Muscle of arm (tissue), 14 donors: ENCODE measurements at places on chromosomes 7 and 10. TPM values are rescaled to one million over a fixed set of nuclear protein-coding genes. Genes with fewer than 3 reads are reported as not detected.

Gene ZNF488
- 2.0 TPM for polyA plus RNA-seq

Gene IL15RA
- 2.4 TPM for polyA plus RNA-seq

Gene CPVL
- 40.7 TPM for polyA plus RNA-seq

Gene NKX2-3
- 1.1 TPM for polyA plus RNA-seq

Gene TNRC18
- polyA plus RNA-seq: 44.6 TPM

Gene ZP3
- polyA plus RNA-seq: 3.0 TPM

Gene HECW1
- 0.43 TPM for polyA plus RNA-seq

Gene TMEM270
- polyA plus RNA-seq: not detected

Gene DLX5
- polyA plus RNA-seq: 0.25 TPM

Gene EBF3
- polyA plus RNA-seq: 117 TPM

Gene TRIM24
- polyA plus RNA-seq: 42.8 TPM

Gene CH25H
- polyA plus RNA-seq: 0.73 TPM

Gene ENTPD1
- 17.4 TPM for polyA plus RNA-seq

Gene MMD2
- polyA plus RNA-seq: 0.15 TPM

Gene FAM221A
- polyA plus RNA-seq: 4.7 TPM

Gene UNCX
- polyA plus RNA-seq: not detected

Gene GNB2
- 132 TPM for polyA plus RNA-seq

Gene WASHC2A
- polyA plus RNA-seq: 26.4 TPM

Gene BMS1
- 17.7 TPM for polyA plus RNA-seq

Gene TFEC
- polyA plus RNA-seq: 1.1 TPM

Gene ZKSCAN1
- 24.6 TPM for polyA plus RNA-seq

Gene OR6B1
- polyA plus RNA-seq: not detected
